ENCODE measurements at places on chromosomes 4 and X.

DNA sequence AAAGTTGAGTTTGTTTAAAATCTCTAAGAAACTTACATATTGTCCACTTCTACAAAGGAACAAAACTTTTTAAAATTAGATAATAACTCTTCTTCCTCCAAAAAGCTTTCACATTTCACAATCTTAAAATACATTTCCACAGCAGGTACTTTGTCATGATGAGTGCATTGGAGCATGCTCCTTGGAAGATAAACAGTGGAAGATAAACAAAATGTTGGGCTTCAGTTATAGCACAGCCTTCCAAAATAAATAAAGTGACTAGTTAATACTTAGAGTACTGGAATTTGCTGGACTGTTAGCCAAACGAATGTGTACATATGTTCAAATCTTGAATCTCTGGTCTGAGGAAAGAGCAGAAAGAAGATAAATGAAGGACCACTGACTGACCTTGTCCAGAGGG is 54.9 kb upstream of the PDE5A start:
- no peak for DNase-seq

DNA sequence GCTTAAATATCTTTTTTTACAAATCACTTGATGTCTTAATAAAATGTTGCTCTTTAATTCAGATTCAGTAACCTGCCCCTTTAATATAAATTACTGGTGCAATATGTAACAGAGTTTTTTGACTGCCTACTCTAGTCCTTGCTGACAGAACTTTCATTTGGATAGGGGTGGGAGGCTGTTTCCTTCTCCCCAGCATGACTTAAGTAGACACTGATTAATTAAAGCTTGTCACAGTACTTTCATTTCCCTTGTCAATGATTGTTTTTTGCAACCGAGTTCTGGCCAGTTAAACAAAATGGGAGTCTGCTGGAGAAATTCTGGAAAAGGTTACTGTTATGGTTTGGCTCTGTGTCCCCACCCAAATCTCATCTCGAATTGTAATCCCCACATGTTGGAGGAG is 37.3 kb upstream of the BBS12 start:
- no peak for DNase-seq

GRCh38 chr4:10006231-10006600 is 15.1 kb downstream of the SLC2A9 start:
- DNase-seq, result no peak

DNA sequence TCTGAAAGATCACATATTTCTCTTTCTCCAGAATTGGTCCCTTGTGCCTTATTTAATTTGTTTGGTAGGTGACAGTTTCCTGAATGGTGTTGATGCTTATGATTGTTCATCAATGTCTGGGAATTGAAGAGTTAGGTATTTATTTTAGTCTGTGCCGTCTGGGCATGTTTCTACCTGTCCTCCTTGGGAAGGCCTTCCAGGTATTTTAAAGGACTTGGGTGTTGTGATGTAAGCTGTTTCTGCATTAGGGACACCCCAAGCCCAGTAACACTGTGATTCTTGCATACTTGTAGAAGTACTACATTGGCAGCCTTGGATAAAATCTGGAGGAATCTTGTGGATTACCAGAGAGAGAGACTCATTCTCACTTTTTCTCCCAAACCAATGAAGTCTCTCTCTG is 120.8 kb upstream of the CXXC4 start:
- no peak for DNase-seq

DNA sequence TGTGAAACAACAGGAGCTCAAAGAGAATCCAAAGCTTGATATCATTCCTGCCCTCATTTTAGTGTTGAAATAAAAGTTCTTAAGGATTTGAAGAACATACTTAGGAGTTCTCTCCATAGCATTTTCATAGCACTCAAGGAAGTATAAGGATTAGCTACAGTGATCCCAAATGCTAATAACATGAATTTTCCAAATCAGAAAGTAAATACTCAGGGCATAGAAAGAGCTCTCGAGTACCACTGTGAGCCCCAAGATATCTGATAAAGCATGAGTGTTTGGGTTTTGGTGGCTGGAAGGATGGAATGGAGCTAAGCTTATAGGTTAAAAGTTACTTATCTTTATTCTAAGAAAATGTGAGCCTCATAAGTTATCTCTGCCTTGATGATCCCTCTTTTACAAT is 584.9 kb downstream of the KCNIP4 start:
- DNase-seq, result no peak

DNA sequence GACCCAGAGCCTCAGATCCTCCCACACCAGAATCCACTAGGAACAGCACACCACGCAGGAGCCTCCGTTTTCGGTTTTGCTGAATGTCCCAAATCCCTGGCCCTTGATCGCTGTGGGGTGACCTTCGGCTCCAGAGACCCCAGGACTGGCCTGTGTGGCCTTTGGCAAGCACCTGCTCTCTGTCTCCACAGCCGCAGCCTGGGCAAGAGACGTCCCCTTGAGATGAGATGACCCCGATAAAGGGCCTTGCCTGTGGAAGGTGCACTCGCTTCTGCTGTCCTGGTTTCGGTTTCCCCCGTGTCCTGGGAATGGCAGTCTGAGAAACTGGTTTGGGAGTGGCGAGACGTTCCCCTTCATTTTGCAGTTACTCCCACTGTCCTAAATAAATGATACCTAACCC is 9.6 kb downstream of the PSAPL1 start:
- DNase-seq, result no peak
